ENCODE measurements at places on chromosomes 12 and 14.
A peak's percentile ranks its signal among the peaks of the same experiment; 100 is the strongest.

GRCh38 chr14:65222440-65222858 is 120.1 kb upstream of the MAX start:
- peak; percentile 73 for DNase-seq

GRCh38 chr12:104182144-104182543 is 33.4 kb upstream of the TXNRD1 start:
- DNase-seq, result peak; percentile 92

DNA sequence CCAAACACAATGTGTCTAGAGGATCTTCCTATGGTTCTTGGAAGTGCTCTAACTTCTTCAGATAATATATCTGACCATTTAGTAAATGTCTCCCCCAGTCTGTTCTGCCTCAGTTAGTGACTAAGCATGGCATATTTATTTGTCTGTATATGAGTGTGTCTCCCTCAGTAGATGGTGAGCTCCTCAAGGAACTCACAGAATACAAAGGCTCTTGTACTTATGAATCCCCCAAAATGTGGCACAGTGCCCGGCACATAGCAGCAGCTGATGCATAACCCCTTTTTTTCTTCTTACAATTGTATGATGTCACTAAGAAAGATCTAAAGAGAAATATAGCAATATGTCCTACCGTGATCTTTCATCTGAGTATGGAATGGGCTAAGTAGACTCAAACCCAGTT is 264.7 kb upstream of the PRICKLE1 start:
- DNase-seq, result no peak

DNA sequence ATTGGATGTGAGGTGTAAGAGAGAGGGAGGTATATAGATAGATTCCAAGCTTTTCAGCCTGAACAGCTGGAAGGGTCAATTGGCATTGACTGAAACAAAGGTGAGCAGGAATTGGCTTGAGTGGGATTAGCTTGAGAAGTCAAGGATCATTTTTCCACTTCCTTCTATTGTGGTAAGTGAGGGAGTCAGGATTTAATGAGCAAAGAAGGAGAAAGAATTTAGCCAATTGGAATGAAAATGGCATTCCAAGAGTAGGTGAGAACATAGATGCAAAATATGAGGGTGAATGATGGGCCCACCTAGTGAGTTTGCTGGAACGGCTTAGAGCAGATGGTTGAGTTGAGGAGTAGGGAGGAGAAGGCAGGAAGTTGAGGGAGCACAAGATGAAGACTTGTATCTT is 56.5 kb upstream of the ETV6 start:
- no peak for DNase-seq

DNA sequence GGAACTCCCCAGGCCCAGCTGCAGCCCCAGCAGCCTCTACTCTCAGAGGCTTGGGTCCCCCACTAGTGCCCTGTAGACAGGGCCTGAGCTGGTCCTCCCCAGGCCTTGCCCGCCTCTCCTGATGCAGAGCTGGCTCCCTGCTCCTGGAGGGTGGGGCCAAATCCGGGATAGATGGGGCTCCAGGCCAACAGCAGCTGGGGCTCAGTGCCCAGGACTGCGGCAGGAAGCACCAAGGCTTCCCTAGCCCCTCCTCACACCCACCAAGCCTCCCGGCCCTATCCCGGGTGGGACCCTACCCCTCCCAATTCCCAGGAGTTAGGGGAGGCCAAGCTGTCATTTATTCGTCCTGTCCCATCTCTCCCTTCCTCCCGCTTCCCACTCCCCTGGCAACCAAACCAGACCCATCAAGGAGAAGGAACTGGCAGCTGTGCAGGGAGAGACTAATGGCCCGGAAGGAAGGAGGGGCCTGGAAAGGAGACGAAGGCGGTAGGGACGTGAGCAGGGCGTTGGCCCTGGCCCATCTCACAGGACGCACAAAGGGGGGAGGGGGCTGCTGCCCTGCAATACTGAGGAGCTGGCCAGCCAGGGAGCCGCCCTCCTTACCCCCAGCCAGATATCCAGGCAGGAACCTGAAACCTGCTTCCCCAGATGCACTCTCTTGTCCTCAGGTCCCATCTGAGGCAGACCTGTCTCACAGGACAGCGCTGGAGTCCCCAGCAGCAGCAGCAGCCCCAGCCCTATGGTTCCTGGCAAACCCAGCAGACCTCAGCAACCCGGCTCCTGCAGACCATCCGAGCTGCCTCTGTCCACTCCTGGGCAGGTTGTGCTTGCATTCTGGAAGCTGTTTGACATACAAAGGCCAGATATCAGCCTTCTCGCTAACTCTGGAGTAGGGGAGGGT is 1.6 kb upstream of the PRPH start:
- DNase-seq, result no peak

- DNase-seq, result no peak
Observed at GRCh38 chr12:65023485-65023884, 97.6 kb downstream of the WIF1 start.

- peak; percentile 53 for DNase-seq
Observed at GRCh38 chr14:65179918-65180724, 77.8 kb upstream of the MAX start.

GRCh38 chr14:101598571-101599233 is 37.4 kb downstream of the DIO3 start:
- DNase-seq, result no peak

GRCh38 chr12:22374508-22374907 is 40.0 kb upstream of the ST8SIA1 start:
- DNase-seq, result no peak

- DNase-seq, result no peak
Observed at GRCh38 chr14:61435563-61436337, 114.4 kb downstream of the PRKCH start.

GRCh38 chr12:92871116-92871515 is 58.0 kb downstream of the EEA1 start:
- peak; percentile 28 for DNase-seq

- no peak for DNase-seq
Observed at GRCh38 chr12:53869500-53869899, 69.1 kb upstream of the HOXC13 start.

DNA sequence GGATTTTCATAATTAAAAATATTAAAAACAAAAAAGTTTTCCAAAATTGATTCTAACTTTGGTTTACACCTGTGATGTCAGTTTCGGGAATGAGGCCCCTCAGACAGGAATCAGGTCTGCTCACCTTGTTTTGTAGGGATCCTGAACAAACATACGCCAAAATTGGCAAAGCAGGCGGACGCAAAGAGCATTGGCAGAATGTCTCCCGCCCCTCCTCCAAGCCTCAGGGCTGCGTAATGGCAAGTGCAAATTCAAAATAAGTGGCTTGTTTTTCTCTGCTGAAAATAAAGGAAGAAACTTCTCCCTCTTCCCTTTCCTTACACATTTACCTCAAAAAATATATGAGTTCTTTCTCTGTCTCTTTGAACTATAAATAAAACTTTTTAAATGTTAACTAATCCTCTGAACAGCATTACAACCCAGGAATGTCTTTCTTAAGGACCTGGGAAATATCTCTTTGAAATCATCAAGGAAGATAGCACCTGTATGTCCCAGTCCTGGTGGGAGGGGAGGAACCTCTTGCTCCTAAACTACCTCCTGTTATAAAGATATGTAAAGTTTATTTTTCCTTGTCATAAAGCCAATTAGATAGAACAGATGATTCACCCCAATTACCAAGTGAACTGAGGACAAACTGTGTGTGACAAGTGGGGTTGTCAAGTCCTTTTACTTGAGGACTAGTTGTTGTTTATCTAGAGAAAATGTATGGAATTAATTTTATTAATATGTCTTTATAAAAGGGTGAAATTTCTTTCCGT is 16.5 kb downstream of the OR6J1 start:
- no peak for DNase-seq

DNA sequence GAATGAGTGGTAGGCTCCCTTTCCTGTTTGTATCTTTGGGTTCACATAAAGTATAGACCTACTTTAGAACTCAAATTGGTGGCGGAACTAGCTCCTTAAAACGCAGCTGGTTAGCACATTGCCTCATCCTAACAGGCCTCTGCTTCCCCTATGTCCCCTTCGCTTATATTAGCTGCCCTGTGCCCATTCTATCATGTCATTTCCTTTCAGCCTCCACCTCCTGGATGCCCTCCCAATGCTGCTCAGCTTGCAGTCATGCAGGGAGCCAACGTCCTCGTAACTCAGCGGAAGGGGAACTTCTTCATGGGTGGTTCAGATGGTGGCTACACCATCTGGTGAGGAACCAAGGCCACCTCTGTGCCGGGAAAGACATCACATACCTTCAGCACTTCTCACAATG is 3.5 kb downstream of the DAZAP2 start:
- no peak for DNase-seq

DNA sequence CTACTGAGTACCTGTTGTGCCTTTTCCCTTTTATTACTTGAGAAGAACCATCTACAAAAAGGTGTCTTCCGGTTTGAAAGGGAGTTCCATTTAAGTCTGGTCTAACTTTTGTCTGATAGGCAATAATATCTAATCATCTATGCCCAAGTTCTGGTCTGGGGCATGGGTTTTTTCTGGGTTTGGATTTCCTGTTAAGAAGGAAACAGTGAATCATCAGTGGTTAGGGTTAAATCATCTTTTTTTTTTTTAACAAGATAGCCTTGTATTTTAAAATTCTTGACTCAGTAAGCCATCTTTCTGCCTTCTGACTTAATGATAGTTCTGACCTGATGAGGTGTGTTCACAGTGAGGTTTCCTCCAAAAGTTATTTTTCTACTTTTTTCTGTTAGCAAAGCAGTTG is 29.3 kb upstream of the CPNE8 start:
- DNase-seq, result no peak

GRCh38 chr12:125983094-125983783 is 918.0 kb downstream of the AACS start:
- DNase-seq, result peak; percentile 16

DNA sequence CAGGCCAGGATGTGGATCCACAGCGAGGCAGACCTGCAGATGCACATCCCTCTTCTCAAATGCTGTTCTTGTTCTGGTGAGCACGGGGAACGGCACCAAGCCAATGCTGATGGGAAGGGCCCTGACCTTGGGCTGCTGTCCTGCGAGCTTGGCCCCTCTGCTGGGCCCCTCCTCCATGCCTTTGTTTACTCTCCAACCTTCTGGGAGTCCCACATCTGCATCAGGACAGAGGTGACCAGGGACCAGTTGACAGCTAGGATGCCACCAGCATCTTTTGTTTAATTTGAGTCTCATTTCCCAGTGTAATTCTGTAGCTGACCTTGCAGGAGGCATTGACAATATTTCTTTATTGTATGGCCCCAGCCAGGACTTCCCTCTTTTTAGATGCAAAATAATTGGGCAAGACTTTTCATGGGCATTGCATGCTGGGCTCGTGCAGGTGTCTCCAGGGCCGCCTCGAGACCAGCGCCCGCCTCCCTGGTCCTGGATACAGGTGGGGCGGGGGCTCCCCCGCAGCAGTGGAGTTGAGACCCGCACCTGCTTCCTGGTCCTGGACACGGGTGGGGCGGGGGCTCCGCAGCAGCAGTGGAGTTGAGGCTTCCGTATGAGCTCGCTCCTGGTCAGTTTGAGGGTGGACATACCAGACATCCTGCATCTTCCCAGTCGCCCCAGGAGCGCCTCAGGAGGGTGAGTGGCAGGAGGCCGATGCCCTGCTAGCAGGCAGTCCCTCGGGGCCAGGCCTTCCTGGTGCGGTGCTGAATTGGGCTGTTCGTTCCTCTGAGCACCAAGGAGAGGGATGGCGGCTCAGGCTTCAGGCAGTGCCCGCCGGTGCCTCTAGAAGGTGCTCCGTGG is 11.4 kb downstream of the PACS2 start:
- no peak for DNase-seq

DNA sequence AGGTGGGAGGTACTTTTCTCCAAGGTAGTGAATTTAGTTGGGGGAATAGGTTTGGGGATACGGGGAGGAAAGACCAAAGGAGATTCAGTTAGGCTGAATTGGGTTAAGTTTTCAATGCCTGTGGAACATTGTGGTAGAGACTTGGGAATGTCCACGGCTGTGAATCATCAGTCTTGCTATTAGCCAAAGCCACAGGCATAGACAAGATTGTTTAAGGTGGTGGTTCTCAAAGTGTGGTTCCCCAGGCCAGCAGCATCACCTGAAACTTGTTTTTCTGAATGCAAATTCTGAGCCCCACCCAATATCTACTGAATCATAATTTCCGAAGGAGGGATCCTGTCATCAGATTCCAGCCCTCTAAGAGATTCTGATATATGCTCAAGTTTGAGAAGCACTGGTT is 316.2 kb downstream of the EGLN3 start:
- no peak for DNase-seq

DNA sequence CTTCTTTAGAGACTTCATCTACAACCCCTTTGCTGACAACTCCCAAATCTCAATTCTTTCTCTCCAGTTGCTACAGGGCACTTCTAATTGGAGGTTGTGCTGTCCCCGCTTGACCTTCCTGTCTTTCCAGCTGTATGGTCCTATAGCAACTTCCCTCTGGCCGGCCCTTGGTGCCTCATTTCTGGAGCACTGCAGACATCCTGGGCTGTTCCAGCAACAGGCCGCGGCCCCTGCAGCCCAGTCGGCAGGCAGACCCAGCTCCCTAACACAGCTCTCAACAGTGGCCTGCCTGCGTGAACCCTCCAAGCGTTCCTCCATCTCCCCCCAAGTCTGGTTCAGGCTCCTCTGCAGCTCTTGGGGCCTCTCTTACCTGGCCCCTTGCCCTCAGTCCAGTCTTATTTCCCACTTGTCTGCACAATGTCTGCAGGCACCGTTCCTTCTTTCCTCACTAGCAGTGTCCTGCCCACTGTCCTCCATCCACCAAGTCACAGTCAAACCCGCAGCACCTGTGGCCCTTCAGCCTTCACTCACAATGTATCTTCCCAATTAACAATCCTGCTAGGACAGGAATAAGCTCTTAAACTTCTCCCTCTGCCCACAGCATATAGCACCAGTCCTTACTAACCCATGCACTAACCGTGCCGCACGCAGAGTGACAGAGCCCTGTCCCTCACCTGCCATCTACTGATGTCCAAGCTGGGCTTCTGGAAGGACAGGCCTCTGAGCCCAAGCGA is 1.6 kb upstream of the EML1 start:
- no peak for DNase-seq

DNA sequence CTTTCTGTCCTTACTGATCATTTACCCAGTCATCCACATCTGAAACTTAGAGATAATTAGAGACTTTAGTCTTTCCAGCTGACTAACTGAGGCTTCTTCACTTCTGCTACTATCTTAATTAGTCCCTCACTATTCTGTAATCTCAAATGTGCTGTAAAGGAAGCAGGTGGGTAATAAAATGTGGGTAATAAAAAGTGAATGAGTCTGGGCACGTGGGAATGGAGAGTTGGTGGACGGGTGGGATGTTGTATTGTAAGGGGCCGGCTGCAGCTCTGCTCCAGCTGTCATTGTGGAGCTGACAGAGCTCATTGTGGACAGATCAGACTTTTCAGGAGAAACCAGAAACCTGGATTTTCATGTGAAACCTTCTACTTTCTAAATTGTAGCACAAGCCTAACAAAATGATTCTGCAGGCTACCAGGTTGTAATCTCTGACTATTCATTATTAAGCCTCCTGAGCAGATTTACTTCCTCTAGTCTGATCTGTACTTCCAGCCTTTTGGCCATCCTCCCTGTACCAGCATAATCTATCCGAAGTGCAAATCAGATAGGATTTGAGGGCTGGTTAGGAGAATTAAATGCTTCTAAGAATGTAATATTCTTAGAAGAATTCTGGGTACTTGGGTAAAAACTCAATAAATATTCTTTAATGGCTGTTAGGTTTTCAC is 42.0 kb upstream of the BMAL2 start:
- no peak for DNase-seq

Data from adipocyte (in vitro differentiated cells).